ENCODE measurements at places on chromosomes 1 and 21.

GRCh38 chr1:198364471-198364870 is 176.0 kb downstream of the ATP6V1G3 start:
- DNase-seq, result no peak

DNA sequence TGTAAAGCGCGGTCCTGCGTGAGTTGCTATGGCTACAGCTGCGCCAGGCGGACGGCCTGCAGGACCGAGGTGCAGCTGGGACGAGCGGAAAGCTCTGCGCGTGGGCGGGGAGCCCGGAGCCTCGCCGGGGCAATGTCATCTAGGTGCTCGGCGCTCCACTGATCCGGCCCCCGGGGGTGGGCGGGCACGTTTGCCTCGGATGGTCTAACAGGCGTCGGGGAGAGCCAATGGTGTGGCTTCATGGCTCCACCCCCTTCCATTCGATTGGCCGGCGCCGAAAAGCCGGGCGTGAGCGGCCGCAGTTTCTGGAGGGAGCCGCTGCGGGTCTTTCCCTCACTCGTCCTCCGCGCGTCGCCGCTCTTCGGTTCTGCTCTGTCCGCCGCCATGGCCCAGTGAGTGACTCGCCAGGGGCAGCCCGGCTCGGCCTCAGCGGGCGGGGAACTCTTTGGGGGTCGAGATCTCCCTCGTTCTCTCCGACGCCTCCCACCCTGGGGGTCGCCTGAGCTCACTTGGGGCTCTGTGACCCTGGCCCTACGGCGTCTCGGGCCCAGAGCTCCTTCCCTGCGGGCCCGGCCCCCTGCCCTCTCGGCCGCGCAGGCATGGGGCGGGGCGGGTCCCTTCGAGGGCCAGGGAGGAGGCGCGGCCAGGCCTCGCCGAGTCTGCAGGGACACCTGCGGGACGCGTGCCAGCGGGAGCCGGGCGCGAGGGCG is at the start of gene PGD:
PGD (plus strand) TSS at position 331 of the 710 bp plus-strand sequence; CDS start at position 385, 54 bp downstream.
- peak; percentile 98 for DNase-seq

- no peak for DNase-seq
These were observed 64.3 kb upstream of the HOOK1 start for GRCh38 chr1:59750328-59751003.

DNA sequence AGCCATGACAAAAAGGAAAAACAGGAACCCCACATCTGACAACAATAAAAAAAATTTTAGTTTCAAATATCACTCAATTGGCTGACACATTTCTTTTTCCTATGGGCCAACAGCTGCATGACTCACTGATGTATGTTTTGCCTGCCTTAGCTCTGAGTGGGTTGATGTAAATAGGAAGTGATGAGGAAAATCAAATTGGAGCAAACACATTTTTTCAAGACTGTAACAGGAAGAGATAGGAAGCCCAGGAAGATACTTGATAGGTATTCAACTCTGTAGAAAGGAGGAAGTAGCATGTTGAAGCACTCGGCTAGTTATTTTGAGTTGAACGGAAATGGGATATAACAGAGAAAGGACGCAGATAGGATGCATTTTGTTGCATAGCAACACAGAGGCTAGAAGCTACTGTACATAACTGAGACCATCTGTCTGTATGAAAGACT is 168.0 kb upstream of the NR5A2 start:
- no peak for DNase-seq

DNA sequence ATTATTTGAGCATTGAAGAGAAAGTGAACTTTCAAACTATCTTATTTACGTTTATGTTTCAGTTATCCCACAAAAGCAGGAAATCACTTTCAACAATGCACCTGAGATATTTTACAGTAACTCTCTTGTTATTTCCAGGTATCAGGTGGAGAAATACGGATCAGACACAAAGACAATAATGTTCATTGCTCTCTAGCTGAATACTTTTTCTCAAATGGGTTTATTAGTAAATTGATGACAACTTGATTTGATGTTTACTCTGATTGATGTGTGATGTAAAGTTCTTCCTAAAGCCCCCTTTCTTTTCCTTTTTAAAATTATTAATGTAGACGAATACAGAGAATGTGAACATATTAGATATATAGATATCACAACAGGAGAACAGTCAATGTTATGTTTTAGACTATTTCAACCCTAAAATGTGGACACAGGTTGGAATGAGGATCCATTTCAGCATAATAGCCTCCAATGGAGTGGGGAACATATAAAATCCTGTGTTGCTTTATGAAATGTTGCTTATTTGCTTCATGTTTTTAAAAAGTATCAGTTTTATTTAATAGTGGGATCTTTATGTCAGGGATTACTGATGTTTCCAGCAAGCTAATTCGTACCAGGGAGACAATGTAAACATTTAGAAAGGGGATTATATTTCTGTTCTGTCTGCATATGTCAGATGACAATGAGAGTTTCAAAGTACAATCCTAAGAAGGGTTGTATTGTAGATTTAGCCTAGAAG is 1522.3 kb upstream of the TPTE start:
- DNase-seq, result no peak

GRCh38 chr1:24555591-24556413 is at the start of gene NCMAP:
Gene NCMAP, plus strand, starts transcription at chr1:24556087. Its CDS starts 39,344 bp downstream, at chr1:24595431.
- DNase-seq, result peak; percentile 65

GRCh38 chr21:23968722-23969647 is 1638.3 kb downstream of the MRPL39 start:
- peak; percentile 60 for DNase-seq

- DNase-seq, result no peak
These were observed 15.1 kb upstream of the PCP4 start for GRCh38 chr21:39852021-39852721.

- no peak for DNase-seq
These were observed 27.2 kb upstream of the DMRTB1 start for GRCh38 chr1:53431805-53432565.

DNA sequence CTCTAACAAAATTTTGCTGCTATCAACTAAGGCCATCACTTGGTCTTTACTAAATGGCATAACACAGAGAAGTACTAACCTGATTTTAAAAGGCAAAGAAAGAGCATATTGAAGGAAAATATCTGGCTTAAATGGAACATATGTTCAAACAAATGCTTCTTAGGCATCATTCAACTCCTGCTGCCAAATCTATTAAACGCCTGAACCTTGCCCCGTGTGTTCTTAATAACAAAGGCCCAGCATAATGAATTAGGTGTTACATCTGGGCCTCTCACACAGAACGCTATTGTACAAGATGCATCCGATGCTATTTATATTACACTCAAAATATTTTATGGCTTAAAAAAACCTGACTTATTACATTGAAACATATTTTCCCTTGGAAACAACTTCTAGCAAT is 48.4 kb downstream of the B3GALNT2 start:
- DNase-seq, result no peak

DNA sequence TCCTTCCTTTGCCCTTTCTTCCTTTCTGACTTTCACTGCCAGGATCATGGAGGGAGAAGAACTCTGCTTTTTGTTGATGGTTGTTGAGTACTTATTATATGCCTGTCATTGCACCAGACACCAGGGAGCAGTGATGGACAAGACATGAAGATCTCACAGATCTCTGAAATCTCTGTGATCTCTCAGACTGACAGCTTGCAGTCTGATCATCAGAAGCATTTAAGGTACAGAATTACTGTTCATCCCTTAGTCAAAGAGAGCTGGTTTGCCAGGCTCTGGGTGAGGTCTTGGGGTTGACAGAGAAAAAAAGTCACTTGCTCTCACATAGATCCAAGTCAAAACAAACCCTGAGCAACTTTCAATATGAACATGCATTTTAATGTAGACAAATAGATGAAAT is 299.5 kb upstream of the FMN2 start:
- no peak for DNase-seq

DNA sequence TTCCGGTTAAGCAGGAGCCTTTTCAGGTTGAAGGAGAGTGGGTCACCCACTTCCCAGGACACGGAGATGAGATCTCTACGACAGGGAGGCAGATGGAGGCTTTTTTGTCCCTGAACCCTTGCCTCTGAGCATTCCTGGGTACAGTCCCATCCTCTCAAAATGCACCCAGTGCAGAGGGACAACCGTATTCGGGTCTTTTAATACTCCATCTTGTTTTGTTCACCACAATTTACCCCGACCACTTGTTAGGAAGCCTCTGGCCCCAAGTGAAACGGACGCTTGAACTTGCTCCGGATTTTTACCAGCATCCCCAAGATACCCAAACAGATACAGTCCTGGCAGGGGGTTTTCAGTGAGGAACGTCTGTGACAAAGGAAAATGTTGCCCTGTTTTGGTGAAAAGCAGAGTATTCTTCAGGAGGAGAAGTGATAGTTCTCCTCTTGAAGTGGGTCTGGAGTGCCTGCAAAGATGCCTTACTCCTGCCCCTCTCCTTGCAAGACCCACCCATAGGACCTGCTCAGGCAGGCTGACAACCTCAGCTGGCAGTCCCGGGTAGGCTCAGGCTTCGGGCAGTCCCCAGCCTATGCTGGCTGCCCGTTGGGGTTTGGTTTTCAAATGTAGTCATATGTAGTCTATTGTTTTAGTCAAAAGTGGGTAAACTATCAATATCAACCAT is 669 bp upstream of the ARL8A start:
- no peak for DNase-seq

DNA sequence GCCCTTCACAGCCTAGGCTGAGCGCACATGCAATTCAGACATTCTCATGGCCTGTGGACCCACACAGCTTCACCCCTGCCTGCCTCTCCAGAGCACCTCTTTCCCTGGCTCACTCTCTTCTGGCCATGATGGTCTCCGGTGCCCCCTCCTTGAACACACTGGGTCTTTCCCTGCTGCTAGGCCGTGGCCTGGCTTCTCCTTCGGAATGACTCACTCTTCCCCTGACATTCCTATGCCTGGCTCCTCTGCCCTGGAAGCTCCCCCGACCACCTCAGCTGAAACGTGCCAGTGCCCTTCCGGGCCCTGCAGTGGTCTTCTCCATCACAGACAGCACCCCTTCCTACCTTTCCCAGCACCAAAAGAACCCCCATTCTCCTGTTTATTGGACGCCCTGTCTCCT is 28.3 kb downstream of the EPHA8 start:
- DNase-seq, result no peak

DNA sequence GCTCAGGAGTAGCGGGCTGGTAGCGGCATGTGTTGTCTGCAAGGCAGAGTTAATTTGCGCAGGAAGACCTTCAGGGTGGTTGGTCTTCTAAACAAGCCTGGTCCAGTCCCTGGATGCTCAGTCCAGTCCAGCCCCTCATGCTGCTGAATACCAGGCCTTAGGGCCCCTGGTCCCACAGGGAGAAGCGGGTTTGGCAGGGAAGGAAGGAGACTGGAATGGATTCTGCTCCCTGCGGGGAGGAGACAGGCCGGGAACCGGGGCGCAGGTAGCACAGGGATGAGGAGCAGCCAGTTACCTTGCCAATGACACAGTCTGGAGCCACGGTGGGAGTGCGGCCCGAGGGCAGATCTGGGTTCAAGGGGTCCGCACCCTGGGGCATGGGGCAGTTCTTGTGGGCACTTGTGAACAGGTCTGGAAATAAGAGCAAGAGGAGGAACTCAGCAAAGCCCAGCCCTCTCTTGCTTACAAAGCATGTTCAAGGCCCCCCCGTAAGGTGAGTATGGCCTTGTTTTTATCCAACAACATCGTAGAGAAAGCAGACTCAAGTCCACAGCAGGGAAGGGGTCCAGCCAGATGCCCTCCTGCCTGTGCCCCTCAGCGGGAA is 10.1 kb downstream of the FAM131C start:
- DNase-seq, result no peak

DNA sequence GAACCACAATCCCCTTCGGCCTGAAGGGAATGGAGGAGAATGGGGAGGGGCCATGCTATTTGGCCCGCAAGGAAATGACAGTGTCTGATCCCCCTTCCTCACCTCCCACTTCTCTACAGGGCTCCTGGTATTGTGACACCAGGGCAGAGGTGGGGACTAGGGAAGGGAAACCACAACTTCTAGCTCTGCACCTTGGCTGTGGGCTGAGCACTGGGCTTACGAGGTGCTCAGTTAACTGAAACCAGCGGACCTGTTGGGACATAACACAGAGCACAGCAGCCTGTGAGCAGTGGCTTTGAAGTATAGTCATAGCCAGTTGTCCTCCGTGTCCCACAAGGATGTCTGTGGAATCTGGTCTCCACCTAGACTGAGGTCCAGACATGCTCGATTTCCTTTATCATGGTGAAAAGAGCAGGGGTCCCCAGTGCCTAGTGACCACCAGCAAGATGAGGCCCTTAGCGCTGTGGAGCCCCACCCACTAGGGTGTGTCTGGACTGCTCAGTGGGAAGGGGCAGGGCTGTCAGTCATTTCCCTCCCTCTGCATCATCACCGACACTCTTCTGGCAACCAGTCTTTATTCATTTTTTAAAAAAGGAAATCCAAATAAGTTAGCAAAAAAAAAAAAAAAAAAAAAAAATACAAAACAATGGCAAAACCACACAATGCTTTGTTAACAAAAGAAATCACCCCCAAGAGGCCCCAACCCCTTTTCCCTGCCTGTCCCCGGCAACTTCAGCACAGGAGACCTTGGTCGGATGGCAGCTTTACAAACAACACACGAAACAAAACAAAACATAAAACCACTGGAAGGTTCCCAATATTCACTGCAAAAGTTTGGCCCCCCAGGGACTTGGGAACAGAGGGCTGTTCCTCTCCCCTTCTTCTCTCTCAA is 3.0 kb downstream of the MYOG start:
- DNase-seq, result no peak

GRCh38 chr1:71753746-71754145 is 528.6 kb downstream of the NEGR1 start:
- DNase-seq, result no peak

- DNase-seq, result no peak
These were observed 12.8 kb downstream of the TRAPPC10 start for GRCh38 chr21:44024887-44025353.

DNA sequence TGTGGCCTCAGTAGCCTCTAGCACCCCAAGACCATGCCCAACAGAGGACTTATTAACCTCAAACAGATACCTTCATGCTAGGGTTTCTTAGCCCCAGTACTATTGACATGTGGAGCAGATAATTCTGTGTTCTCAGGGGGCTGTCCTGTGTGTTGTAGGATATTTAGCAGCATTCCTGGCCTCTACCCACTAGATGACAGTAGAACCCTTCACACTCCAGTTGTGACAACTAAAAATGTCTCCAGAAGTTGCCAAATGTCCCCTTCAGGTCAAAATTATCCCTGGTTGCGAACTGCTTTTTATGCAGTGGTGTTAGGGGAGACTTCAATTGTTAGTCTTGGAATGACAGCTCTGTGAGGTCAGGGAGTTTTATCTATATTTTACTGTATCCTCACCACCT is 8.1 kb downstream of the KAZN start:
- DNase-seq, result no peak

DNA sequence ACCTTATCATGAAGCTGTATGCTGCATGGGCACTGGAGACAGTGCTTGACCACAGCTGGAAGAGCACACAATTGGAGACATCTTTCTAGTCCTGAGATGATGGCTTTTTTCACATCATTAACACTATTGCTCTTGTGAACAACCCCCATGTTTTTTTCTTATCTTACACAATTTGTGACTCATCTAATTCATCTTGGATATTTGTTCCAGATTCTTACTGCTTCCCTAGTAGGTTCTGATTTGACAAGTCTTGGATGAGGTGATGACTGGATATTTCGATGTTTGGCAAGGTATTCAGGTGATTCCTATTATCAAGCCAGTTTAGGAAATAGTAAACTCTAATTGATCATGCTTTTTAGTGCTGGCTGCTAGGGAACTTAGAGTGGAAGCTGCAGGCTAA is 23.7 kb downstream of the HLX start:
- no peak for DNase-seq

Measured in activated CD8-positive, alpha-beta memory T cell treated with anti-CD3 and anti-CD28 coated beads, Interleukin-2, amount 50 U/mL, for 4 hours (primary cell).